HEK293T (cell line): ENCODE measurements at places on chromosomes 16 and 17.

DNA sequence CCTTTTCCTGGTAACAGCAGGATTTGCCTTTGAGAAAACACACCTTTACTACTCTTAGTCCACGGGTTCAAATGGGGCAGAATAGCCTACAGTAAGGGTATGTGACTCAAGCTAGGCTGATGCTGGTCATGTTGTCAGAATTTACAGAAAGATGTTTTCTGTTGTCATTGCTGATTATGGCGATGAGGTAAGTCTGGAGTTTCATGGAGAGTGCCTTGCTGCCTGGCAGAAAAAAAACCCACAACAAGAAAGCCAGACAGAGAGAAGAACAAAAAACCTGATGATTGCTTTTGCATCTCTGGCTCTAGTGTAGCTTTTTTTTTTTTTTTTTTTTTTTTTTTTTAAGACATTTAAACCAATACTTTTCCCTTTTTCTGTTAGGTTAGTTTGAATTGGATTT is 47.9 kb downstream of the SLC6A4 start:
- DNase-seq: no peak

DNA sequence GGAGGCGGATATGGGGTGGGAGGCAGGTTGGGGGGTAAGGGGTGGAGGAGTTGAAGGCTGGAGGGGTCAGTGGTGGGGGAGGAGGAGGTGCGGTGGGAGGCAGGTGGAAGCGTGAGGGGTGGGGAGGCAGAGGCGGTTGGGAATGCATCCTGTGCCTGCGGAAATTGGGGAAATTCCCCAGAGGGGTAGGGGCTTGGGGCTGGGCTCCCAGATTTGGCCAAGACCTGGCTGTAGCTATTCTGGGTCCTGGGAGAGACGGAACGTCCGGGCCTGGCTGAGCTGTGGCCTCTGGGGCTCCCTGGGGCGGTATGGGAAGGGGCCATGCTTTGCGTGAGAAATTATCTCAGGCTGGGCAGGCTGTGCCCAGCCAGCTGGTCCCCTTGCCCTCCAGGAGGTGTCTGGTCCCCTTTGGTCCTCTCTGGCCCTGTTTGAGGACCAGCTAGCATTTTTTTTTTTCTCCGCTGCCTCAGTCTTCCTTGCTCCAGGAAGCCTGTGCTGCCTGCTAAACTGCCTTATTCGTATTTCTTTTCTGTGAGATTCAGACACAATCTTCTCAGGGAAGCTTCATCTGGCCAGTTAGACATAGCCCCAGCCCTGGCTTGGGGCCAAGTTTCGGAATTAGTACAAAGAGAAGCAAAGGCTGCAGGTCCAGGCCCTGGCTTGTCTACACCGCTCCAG is 7.3 kb upstream of the TRPV2 start:
- DNase-seq: no peak

DNA sequence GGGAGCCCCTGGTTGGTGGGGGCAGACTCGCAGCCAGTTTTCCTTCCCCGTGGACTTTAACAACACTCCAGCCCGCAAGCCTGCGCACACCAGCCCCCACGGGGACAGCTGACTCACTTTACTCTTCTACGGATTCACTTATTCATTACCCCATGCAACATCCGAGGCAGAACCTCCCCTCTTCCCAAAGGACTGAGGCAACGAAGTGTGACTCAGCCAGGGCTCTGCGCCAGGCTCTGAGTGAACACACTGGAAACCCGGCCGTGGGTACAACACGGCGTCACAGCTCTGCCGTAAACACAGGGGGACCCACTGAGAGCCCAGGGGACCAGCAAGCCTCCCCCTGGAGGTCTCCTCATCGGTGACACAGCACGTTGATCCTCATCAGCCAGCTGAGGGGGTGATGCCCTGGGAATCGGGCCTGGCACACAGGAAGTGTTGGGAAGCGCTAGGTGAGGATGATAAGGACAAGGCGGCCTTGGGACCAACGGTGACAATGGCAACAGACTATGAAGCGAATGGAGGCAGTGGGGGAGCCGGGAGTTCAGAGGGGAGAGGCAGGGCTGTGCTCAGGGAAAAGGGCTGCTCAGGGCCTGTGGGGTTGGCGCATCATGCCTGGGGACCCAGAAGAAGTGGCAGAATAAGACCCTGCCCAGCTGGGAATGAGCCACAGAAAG is 14.6 kb downstream of the COTL1 start:
- DNase-seq: no peak

DNA sequence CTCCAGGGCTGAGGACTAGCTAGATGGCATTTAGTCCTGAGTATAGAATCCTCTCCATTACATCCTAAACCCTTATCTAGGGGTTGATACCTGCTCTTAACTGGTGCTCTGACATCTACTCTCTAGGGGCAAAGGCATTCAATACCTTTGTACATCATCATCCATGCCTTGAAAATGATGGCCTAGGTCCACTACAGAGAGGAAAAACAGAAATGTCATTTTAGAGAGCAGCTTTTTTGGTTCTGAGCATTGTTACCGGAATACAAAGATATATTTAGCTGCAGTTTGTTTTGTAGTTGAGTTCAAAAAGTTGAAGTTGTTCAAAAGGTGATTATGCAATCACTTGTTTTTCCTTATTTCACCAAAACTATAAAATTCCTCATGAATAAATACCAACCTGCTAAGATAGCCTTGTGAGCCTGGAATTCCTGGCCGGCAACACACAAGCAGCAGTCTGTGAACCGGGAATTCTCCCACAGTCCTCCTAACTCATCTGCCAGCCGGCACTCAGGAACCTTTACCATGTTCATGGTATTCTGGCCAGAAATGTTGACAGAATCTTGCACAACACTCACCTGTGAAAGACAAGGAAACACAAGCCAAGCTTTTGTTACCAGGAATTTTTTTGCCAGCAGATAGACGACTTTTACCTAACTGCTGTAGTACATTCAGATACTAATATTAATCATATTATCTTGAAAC is 35.4 kb downstream of the NXPH3 start:
- DNase-seq: no peak
